ENCODE measurements at places on chromosomes 1 and 21.

DNA sequence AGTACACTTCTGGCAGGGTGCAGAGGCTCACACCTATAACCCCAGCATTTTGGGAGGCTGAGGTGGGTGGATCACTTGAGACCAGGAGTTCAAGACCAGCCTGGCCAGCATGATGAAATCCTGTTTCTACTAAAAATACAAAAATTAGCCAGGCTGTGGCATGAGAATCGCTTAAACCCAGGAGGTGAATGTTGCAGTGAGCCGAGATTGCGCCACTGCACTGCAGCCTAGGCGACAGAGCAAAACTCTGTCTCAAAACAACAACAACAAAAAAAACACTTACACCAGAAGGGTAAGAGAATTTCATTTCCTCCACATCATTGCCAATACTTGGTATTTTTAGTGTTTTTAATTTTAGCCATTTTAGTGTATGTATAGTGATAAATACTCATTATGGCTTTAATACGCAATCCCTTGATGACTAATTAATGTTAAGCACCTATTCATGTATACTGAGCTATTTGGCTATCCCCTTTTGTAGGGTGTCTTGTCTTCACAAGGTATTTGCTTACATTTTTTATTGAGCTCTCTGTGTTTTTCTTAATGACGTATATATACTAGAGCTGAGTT lies 77.1 kb upstream of the TNR start:
- H3K36me3 ChIP-seq, result no peaks in the 10 kb centered on the region
- no peak overlapping the region for H3K27ac ChIP-seq
- no peaks in the 10 kb centered on the region for H3K4me1 ChIP-seq
- DNase-seq, result no peak
- no peak overlapping the region for H3K4me3 ChIP-seq
- peaks cover 6% of the 10 kb centered on the region for H3K27me3 ChIP-seq

DNA sequence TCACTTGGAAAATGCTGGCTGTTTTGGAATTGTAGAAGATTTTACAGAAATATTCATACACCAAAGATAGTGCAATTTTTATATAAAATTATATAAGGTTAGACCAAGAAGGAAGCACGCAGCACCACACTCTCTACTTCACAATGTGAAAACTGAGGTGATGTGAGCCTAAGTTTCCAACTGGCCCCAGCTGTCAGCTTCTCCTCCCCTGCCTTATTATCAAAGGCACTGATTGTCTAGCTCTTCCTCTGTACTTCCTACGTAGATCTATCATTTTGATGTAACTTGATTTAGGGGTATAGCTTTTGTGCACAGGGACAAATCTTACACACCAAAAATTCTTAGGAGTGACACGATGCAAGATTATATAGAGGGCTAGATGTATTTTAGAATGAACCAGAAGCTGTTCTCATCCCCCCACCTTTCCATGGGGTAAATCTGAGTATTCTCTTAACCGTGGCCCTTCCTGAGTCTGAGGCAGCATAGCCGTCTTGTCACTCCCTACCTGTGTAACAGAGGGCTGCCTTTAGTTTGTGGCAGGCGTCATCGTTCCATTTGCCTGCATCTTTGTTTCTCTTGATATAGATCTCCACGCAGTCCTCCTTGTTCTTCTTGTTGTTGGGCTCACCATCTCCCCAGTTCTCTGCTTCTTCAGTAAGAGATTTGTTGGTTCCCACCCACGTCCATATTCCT lies 3.4 kb downstream of the SELL start:
- peak overlapping the region; percentile 97 for H3K4me3 ChIP-seq
- no peak overlapping the region for H3K27ac ChIP-seq
- H3K27me3 ChIP-seq, result no peaks in the 10 kb centered on the region

- peak overlapping the region; percentile 98 for H3K4me3 ChIP-seq
- H3K4me1 ChIP-seq, result peaks cover 19% of the 10 kb centered on the region
- peaks cover 3% of the 10 kb centered on the region for H3K36me3 ChIP-seq
These were observed 580 bp downstream of the RBM34 start for GRCh38 chr1:235160383-235160956.

GRCh38 chr1:234398849-234399381 lies 25.7 kb downstream of the COA6 start:
- peak overlapping the region; percentile 74 for H3K27ac ChIP-seq
- H3K4me3 ChIP-seq, result peak overlapping the region; percentile 68
- peaks cover 43% of the 10 kb centered on the region for H3K4me1 ChIP-seq
- peaks cover 5% of the 10 kb centered on the region for H3K36me3 ChIP-seq
- no peak for DNase-seq
- no peaks in the 10 kb centered on the region for H3K27me3 ChIP-seq

GRCh38 chr1:236854605-236854983 lies 59.5 kb downstream of the MTR start:
- no peaks in the 10 kb centered on the region for H3K4me1 ChIP-seq
- H3K27ac ChIP-seq, result no peak overlapping the region
- H3K4me3 ChIP-seq, result no peak overlapping the region
- no peak for DNase-seq

DNA sequence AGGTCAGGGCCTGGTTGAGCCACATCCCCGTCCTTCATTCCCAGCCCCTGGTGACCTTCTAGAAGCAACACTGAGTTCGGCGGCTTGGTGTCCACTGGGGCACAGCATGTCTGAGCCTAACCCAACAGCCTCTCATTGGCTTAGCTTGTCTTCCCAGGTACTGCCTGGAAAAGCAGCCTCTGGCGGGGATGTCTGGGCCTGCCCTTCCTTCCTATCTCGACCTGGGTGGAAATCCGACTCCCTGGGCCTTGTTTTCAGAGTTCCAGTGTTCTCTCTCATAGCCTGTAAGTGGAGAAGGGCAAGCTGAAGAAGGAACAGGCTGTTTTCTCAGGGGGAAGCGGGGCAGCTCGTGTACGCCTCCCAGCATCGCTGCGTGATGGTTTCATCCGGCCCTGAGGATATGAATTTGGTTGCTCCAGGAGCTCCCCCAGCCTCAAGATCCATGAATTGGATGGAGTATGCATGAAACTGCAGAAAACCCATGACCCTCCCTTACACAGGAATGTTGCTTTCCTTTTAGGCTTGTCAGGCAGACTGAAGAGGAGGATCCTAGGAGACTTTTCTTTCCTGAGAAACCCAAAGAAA lies 116.5 kb upstream of the IRF2BP2 start:
- H3K4me3 ChIP-seq, result no peak overlapping the region
- peaks cover 44% of the 10 kb centered on the region for H3K4me1 ChIP-seq

DNA sequence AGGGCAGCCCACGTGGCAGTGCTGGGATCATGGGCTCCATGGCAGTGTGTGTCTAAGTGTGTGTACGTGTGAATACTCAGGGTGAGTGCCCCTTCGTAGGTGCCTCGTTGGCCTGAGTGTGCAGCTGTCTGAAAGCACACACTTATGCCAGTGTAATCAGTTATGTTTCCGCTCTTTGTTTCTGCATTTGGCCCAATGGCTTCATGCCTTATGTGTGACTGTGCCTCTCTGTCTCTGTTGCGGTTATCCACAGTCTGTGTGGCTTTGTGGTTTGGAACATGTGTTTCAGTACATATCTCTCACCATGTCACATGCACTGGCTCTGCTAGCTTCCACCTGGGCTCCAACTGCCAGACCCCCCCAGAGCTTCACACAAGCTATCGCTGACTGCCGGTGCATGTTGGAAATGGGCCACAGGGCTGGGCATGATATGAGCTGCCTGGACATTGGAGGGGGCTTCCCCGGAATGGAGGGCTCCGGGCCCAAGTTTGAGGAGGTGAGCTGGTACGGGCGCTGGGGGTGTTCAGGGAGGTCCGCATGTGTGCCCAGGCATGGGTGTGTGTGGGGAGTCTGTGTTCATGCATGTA lies 70.3 kb upstream of the TINAGL1 start:
- DNase-seq, result no peak
- no peak overlapping the region for H3K4me3 ChIP-seq
- peaks cover 11% of the 10 kb centered on the region for H3K4me1 ChIP-seq
- peaks cover 63% of the 10 kb centered on the region for H3K27me3 ChIP-seq

DNA sequence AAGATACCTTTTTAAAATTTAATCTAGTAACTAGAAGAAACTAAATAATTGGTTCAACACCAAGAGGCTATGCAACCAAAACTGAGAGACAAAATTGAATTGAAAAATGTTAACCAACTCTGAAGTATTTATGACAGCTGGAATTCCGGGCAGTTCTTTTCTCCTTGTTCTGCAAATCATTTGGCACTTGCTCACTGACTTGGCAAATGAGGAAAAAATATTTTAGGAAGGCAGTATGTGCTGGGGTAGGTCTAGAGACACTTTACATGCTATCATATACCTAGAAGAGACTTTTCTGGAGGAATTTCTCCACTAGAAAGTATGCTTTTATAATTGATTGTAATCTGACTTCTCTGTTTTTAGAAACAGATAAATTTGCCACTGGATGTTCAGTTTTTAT lies 22.1 kb upstream of the SH3D21 start:
- H3K27me3 ChIP-seq, result no peaks in the 10 kb centered on the region
- H3K4me3 ChIP-seq, result no peak overlapping the region
- peak overlapping the region; percentile 57 for H3K27ac ChIP-seq
- peaks cover 6% of the 10 kb centered on the region for H3K36me3 ChIP-seq

DNA sequence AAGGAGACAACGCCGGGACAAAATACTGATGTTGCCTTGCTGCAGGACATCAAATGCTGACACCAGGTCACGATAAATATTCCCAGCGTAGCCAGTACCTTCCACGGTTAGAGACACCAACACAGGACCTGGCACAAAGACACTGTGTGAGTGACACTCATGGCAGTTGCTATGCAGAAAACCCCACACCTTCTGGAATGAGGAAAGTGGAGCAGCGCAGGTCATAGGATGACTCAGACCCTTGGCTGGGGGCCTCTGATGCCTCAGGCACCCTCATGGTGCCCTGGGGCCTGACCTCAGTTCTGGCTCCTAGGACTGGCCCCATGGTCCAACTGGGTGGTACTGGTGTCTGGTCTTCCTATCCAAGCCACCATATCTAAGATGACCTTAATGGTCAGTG lies 7.0 kb downstream of the DCST2 start:
- no peaks in the 10 kb centered on the region for H3K36me3 ChIP-seq
- H3K27ac ChIP-seq, result no peak overlapping the region
- H3K4me1 ChIP-seq, result peaks cover 8% of the 10 kb centered on the region
- H3K27me3 ChIP-seq, result no peaks in the 10 kb centered on the region
- H3K4me3 ChIP-seq, result no peak overlapping the region
- no peak for DNase-seq

- peak; percentile 15 for DNase-seq
- peaks cover 14% of the 10 kb centered on the region for H3K4me1 ChIP-seq
- H3K27ac ChIP-seq, result no peak overlapping the region
These were observed 38.5 kb upstream of the EGLN1 start for GRCh38 chr1:231460614-231461013.

Data from T-helper 17 cell (primary cell).